ENCODE measurements at places on chromosomes 4 and X.
A peak's percentile ranks its signal among the peaks of the same experiment; 100 is the strongest.

- no peak for DNase-seq
Observed at GRCh38 chr4:138437263-138437851, 195.2 kb upstream of the SLC7A11 start.

GRCh38 chr4:119835613-119835910 lies 207.0 kb upstream of the PDE5A start:
- DNase-seq = no peak

DNA sequence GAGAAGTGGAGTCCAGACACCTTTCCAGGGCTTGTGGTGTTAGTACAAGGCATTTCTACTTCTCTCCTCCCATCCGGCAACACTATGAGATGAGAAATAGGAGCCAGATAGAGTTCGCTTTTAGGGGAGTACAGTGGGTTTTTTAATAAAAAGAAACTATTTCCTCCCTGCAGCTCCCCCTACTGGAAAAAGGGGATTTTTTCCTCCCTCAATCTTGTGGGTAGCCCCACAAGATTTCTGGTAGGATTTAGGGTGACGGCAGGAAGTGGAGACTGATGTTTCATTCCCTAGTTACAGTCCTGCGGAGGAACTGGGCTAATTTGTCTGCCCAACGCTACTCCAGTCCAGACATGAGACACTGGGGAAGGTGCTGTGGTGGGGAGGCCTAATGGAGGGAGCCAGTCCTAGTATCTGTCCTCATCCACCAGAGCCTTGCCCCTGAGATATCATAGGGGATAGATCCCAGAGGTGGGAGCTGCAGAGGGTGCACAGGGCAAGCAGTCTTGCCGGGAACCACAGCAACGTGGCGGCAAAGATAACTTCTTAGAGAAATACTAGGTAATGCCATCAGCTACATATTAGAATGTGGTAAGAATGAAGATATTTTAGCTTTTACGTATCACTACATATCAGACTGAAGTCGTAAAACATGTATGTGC lies 45.5 kb upstream of the PRKG2 start:
- no peak for DNase-seq

DNA sequence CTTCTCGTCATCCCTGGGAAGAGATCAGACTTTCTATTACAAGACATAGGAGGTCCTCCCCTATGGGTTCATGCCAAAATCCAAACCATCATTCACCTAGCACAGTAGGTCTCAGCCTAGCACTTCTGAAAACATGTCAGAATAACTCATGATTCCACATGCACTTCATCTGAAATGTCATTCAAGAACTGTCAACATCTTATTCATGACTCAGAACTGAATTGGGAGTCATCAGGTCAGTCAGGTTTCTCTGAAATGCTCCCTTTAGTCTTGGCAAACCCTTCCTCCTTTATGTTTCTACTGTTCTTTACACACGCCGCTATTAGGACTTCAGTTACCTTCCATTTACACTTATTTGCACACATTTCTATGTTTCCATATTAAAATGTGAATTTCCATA lies 67.2 kb downstream of the ANTXR2 start:
- DNase-seq = peak; percentile 45

DNA sequence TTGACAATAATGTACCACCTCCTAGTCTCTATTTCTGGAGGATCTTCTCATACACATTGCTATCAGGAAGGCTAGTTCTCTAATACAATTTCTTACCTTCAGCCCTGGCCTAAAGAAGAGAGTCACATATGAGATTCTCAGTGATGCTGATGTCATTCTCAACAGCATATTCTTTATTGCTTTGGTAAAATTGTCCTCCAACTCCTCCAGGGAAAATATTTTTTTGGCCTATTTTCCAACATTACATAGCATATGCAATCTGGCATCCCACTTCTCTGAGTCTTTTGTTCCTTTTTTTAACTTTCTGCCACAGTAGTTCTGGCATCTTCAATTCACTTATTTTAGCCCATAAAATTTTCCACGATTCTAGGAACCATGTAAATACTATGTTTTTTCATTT lies 2363.1 kb downstream of the ARAP2 start:
- no peak for DNase-seq

DNA sequence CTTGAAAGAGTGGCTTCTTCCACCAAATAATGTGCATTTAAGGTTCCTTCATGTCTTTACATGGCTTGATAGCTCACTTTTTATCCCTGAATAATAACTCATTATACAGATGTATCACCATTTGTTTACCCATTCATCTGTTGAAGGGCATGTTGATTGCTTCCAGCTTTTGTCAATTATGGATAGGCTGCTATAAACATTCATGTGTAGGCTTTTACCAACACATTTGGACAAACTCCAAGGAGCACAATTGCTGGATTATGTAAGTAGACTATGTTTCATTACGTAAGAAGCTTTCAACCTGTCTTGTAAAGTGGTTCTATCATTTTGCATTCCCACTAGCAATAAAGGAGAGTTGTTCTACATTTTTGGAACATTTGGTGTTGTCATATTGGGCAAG lies 2637.0 kb downstream of the PCDH7 start:
- DNase-seq = no peak

DNA sequence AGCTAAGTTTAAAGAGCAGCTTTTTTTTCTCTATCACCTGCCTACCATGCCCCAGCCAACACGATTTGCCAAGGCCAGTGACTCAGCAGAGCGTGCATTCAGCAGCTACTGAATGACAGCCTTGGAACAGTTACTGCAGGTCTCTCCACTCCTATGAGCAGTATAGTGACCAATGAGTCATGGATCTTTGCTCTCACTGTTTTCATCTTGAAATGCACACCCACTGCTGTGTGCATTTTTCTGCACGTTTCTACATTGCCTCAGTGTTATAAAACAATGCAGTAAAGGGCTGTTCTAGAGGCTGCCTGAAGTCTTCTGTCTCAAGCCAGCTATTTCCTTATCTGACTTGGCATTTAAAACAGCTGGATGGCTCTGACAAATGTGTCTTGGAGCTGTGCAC lies 66.0 kb upstream of the C4orf54 start:
- DNase-seq = no peak

DNA sequence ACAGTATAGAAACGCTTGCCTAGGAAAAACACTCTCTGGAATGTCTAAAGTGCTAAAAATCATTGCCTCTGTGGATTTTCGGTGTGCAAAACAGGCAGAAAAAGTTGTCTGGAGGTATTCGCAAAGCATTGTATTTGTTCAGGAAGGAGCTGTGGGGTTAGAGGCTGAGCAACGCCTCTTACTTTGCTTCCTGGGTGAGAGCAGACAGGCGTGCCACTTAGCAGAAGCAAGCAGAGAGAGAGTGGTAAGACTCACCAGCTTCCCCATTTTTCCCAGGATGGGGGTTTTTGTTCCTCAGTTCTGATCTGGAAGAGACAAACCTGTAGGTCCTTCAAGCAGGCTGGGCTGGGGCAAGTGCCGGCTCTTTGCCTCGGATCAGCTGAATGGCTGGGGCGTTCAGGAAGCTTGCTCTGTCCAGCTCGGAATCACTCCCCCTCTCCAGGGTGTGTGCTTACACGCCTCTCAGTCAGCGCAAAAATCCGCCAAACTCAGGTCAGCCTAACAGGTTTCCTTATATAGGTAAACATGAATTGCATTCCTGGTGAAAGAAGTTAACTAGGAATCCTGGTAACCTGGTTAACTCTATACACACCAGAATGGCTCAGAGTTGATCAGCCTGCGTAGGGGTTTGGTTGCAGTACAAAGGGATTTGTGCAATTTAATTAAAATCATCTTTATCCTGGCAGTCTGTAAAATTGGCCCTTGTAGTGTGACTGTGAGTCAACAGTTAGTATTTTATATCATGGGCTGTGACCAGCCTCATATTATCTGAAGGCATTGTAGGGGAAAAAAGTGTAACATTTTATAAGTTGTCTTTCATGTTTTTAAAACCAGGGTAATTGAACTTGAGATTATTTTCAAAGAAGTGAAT lies 213.1 kb upstream of the MID1 start:
- DNase-seq = no peak

- DNase-seq = no peak
Observed at GRCh38 chr4:53361451-53361850, 4.4 kb downstream of the SCFD2 start.

DNA sequence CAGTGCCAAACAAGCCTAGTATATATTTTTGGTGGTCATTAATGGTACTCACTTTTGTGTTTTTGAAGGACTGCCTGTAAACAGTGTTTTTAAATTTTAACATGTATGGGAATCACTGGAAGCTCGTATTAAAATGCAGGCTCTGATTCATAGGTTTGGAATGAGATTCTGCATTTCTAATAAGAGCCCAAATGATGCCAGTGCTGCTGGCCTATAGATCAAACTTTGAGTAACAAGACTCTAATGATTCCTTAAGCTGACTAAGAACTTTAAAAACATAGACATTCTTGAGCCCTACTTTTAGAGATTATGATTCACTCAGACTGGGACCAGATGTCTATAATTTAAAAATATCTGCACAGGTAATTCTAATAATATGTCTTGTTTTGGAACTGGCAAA lies 823.2 kb upstream of the LCORL start:
- no peak for DNase-seq

- DNase-seq = no peak
Observed at GRCh38 chrX:72532366-72532765, 40.3 kb downstream of the HDAC8 start.

DNA sequence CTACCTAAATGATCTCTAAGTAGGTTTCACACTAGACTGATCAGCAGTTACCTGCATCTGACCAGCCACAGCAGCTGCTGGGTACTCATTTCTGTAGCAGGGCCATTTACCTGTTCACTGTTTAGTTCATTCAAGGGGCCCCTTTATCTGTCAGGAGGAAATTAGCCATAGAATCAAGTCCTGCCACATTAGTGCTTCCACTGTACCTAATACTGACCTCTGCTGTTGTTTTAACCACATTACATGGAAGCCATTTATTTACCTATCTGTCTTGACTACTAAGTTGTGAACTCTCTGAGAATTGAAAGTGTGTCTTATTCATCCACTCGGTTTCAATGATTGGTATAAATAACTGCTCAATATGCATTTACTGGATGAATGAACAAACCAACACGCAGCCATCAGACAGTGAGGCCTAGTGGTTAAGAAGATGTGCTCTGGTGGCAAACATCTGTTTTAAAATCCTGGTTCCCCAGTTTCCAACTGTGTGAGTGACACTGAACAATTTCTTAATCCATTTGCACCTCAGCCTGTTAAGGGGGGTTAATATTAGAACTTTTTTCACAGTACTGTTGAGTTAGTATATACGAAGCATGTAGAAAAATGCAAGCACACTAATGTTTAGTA lies 30.0 kb upstream of the ANXA5 start:
- no peak for DNase-seq

Data from activated CD8-positive, alpha-beta memory T cell treated with anti-CD3 and anti-CD28 coated beads, Interleukin-2, amount 10 ng/mL, durations not matched to agents 7 days and 5 days (primary cell).